ENCODE measurements at places on chromosomes 12 and 14.

DNA sequence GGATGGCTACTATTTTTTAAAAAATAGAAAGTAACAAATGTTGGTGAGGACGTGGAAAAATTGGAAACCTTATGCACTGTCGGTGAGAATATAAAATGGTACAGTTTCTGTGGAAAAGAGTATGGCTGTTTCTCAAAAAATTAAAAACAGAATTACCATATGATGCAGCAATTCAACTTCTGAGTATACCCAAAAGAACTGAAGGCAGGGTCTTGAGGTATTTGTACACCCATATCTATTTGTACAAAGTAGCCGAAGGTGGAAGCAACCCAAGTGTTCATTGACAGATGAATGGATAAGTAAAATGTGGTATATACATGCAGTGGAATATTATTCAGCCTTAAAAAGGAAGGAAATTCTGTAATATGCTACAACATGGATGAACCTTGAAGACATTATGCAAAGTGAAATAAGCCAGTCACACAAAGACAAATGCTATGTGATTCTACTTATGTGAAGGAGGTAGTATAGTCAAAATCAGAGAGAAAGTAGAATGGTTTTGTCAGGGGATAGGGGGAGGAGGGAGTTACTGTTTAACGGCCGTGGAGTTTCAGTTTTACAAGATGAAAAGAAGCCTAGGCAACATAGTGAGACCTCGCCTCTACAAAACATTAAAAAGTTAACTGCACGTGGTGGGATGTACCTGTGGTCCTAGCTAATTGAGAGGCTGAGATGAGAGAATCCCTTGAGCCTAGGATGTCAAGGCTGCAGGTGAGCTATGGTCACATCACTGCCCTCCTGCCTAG, 38.4 kb upstream of the CCT2 start:
- no peak for DNase-seq

- no peak for DNase-seq
Measured at GRCh38 chr12:6688543-6688998, 604 bp downstream of the ZNF384 start.

GRCh38 chr14:100585448-100586152, 1.6 kb downstream of the BEGAIN start:
- no peak for DNase-seq

- no peak for DNase-seq
Measured at GRCh38 chr12:100520048-100520769, 46.5 kb downstream of the NR1H4 start.

DNA sequence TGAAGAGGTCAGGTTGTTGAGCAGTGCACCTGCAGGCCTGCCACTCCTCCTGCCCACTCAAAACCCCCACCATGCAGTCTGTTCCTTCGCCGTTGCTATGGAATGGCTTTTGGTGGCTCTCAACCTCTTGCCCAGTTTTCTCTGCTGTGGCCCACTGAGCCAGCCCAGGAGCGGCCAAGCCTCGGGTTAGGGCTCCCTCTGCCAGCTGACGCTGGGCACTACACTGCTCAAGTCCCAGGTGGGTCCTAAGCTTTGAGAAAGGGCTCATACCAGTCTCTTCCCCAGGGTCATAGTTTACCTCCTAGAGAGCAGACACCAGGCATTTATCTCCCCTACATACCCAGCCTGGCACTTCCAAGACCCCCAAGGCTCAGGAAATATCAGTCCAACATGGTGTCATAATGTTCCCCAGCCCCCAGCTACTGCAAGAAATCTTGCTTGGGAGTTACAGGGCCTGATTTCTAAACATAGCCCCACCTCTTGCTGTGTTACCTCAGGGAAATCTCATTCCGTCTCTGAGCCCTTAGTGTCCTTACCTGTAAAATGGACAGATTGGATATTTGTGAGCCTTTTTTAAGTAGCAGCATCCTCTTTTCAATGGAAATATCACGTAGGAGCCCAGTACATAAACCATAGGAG, 59.4 kb downstream of the TSPAN11 start:
- DNase-seq: peak; percentile 72
